ENCODE measurements at places on chromosomes 13 and 19.

GRCh38 chr13:49146950-49147355 lies 73.2 kb upstream of the MLNR start:
- DNase-seq = no peak

DNA sequence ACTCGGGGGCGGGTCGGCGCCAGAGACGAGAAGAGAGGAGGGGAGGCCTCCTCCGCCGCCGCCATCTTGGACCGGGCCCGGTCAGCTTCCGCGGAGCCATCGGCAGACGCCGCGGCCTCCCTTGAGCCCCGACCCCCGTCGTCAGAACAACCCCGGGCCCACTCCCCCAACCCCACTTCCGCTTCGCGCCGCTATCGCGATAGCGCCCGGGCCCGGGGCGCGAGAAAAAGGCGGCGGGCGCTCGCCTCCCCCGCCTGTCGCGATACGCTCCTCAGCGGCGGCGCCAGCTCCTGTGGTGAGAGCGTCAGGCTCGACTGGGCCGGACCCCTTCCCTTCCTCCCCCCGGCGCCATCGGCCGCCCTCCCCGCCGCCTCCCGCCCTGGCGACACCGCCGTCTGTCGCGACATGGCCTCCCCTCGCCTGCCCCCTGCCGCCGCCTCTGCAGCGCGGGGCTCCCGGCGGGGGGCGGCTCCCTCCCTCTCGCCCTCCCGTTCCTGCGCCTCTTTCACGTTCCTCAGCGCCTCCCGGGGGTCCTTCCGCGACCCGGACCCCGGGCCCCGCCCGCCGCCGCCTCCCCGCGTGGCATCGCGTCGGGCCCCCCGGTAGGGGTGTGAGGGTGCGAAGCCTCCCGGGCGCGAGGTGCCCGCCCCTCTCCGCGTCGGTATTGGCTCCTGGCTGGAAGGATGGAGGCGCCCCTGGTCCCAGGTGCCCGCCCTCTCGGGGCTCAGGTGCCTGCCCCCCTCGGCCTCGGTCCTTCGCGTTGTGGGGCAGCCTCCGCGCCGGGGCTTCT lies at the start of gene CNOT3:
Gene CNOT3, plus strand, starts transcription at position 64 of the 790 bp plus-strand sequence. CDS start 5,217 bp downstream, outside the sequence.
- no peak for DNase-seq

GRCh38 chr13:50989476-50989875 lies 79.9 kb downstream of the RNASEH2B start:
- no peak for DNase-seq

- DNase-seq = no peak
Measured at GRCh38 chr13:54536112-54536511, 1507.5 kb downstream of the OLFM4 start.

DNA sequence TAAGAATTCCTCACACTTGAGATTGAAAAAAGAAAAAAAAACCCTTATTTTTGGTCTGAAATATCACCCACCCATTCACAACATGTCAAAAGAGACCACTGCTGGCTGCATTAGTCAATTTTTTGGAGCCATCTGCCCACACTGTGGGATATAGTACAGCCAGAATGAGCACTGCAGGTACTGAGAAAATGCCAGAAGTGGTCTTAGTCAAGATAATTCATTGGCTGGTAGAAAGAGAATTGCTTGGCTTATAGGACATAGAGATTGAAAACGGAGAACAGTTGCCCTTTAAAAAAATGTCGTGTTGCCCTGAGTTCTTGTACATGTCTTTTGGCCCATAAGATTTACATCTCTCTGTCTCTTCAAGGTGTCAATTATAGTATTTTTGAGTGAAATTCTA lies 1899.5 kb downstream of the OLFM4 start:
- DNase-seq = no peak

GRCh38 chr13:23903906-23904280 lies 6.6 kb upstream of the C1QTNF9B start:
- no peak for DNase-seq

- DNase-seq = no peak
Measured at GRCh38 chr19:2666344-2666994, 36.0 kb downstream of the GNG7 start.

- DNase-seq = no peak
Measured at GRCh38 chr13:88887045-88887662, 1216.0 kb downstream of the SLITRK5 start.

DNA sequence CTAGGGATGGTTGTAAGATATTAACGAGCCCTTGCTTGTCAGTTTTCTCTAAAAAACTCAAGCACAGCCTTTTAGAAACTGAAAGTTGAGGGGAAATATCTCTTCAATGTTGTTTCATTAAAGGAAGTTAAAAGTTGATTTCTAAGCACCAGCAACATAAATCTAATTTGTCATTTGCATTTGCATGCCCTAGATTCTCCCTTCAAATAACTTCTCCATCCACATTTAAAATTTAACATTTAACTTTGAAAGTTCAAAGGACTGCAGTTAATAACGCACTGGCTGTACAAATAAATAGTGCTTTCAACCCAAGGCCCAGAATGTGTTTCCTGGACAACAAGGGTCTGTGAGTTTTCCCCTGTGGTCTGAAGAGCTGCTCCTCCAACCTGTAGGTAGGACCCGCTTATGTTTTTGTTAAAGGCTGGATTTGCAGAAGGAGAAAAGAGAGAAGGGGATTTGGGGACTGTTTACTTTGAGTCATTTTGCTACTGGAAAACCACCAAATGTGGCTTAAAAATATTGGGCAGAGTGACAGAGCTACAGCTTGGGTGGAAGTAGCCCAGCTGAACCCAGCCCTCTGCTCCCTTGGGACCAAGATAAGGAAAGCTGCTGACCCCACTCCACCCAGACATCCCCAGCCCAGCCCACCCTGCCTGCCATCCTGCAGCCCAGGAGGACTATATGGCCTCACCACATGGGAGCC lies 39.8 kb downstream of the TNFRSF19 start:
- DNase-seq = no peak

GRCh38 chr19:49761625-49762311 lies 1.3 kb downstream of the TSKS start:
- DNase-seq = peak; percentile 83

DNA sequence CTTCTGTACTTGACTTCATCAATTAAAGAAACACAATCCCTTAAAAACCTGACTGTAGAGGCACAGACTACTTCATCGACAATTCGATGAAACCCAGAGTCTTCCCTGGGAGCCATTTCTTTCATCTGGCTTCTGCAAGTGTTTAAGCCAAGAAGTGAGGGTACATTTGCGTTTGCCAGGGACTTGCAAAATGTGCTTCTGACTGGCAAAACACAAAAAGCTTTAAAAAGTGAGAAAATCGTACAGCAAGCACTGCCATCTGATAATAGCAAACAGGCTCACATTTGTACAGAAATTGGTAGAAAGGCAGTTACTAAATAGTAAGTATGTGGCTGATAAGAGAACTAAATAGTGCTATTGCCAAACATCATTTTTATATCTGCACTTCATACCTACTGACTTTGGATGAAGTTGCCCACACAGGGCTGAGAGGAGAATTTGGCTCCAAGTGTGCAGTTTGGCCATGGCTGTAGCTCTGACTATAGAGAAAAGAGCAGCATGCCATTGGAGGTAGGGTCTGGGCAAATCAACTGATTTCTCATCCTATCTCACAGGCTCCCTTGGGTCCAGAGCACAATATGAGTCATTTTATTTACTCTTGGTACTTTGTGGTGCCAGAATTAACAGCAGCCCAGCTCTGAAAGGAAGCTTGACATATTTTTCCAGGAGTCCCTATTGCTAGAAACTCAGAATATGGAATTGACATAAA lies 358.1 kb downstream of the OXGR1 start:
- no peak for DNase-seq

DNA sequence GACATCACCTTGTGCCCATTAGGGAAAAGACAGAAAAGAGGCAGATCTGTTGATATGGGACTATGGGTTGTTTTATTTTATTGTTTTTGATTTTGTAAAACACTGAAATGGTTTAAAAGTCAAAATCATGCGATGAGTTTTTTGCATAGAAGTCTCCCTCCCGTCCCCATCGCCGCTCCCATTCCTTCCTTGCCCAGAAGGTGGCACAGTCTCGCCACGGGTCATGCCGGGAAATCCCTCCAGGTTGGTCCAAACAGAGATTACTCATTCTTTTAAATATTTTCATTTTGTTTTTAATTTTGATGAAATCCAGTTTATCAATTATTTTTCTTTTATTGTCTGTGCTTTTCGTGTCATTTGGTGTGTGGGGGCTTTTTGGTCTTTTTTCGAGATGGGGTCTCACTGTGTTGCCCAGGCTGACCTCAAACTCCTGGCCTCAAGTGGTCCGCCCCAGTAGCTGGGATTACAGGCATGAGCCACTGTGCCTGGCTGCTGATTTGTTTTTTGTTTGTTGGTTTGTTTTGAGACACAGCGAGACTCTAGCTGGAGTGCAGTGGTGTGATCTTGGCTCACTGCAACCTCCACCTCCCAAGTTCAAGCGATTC lies 9.2 kb downstream of the PGPEP1 start:
- peak; percentile 88 for DNase-seq

GRCh38 chr19:9018163-9018875 lies 8.1 kb upstream of the MUC16 start:
- DNase-seq = no peak

DNA sequence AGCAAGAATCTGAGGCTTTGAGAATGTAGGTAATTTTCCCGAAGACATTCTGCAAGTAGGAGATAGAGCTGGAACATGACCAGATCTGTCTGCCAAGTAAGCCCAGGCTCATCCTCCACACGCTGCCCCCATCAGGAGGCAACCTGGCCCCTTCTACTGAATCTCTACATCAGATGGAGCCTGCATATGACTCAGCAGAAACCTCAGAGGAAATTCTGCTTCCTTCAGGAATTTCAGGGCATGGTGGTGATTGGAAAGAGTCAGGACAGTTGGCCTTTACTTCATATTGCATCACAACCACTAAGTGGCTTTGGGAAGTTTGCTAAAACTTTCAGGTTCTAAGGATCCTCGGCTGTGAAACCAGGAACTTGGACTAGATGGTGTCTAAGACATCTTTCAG lies 85.2 kb downstream of the LRRC63 start:
- DNase-seq = no peak

DNA sequence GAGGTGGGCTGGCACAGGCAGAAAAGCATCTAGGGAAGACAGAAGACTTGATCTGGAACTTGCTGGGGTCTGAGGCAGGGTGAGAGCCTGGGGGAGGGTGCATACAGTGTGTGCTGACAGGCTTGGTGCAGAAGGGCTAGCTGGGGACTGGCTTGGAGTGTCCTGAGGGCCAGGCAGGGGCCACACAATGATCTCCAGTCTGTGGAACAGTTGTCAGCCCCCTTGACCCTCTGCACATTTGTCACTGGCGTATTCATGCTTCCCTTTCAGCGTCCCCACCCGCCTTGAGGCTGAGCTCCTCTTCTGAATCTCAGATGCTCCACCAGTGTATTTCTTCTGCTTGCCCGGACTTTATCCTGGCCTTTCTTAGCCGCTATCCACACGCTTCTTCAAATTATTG lies 2.8 kb upstream of the MICU2 start:
- DNase-seq = no peak

DNA sequence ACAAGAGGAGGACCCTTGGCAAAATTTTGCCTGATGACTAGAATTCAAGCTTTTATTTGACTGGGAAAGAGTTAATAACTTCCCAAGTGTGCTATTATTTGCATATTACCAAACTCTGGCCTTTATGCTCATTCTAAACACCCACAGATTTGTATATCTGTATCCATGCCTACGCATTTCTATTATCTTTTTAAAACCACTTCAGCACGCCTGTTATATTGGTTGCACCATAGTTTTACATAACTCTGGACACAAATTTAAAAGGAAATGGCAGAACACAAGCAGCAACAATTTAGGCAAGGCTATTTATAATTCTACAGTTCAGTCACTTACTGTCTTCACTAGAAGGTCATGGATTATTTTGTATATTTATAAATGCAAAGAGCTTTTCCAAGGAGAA lies 3.7 kb upstream of the RASL11A start:
- DNase-seq = no peak

DNA sequence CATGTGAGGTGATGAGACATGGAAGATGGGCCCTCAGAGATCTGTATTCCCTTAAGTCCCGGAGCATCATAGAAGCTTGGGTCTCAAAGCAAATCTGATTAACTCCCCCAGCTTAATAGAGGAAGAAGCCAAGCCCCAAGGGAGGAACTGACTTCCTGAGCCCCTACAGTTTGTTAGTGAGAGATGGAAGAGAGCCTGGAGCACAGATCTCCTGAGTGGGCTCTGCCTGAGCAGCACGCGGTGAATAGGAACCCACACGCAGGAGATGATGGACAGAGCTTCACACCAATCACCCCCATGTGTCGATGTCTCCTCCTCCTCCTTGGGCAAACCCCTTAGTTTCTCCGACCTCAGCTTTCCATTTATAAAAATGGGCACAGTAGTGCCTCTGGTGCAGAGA lies 50.1 kb upstream of the ATP12A start:
- DNase-seq = no peak

DNA sequence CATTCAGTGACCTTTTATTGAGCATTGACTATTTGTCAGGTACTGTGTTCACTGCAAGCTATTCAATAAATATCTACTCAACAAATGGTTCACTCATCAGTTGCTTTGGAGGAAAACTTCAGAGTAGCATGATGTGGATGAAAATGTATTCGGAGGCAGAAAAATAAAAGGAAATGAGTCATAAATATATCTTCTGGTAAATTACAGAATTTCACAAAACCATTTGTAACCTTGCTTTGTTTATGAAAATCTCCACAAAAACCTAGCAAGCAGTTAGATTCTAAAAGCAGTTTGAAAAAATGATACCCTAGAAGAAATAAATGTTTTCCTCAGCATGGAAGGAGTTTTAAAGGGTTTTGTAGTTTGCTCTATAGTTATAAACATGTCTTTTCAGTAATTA lies 399.6 kb downstream of the LMO7 start:
- no peak for DNase-seq

DNA sequence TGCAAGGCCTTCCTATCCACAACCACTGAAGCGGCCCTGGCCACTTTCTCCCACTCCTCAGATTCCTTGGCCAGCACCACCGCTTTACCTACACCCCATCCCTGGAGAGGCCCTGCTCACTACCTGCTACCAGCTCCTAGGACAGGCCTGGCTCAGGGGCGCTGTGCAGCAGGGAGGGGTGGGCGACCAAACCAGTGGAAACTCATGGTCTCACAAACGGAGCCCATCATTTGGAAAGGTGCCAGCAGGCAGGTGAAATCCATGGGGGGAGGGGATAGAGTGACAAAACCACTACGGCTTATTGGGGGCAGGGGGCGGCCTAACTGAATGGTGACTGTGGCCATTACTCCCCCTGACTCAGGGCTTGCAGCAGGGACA lies 27.6 kb downstream of the C19orf47 start:
- DNase-seq = peak; percentile 40

DNA sequence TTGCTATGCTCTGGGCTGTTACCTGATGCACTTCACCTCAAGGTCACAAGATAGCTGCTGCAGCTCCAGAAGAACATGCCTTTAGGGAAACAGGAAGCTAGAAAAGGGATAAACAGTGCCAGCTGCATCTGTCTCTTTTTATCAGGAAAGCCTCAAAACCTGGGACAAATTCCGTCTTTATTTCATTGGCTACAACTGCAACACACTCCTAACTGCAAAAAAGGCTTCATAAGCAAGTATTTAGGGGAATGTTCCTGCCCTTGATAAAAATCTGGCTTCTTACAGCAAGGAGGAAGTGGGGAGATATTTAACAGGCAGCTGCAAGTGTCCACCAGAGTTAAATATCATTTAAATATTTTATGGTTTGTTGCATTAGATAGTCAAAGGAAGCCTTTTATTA lies 34.2 kb upstream of the SERTM1 start:
- DNase-seq = no peak

Data from posterior vena cava (tissue), 2 donors.